ENCODE measurements at places on chromosomes 16 and 17. TPM values are rescaled to one million over a fixed set of nuclear protein-coding genes. Genes with fewer than 3 reads are reported as not detected.

Gene C17orf100
- 2.8 TPM for total RNA-seq

GRCh38 chr17:66397486-66397885 lies 95.1 kb downstream of the PRKCA start:
- no peak for DNase-seq

GRCh38 chr17:31388770-31389656 lies 2.5 kb upstream of the RAB11FIP4 start:
- DNase-seq = peak; percentile 12

GRCh38 chr17:50135316-50136095 lies 5.5 kb upstream of the SAMD14 start:
- no peak for DNase-seq

GRCh38 chr17:44004761-44005526 lies 522 bp downstream of the NAGS start:
- DNase-seq = no peak

All from Panc1 (cell line).